Omental fat pad (tissue), 4 donors: ENCODE measurements at places on chromosomes 6 and 20. TPM values are rescaled to one million over a fixed set of nuclear protein-coding genes. Genes with fewer than 3 reads are reported as not detected.

DNA sequence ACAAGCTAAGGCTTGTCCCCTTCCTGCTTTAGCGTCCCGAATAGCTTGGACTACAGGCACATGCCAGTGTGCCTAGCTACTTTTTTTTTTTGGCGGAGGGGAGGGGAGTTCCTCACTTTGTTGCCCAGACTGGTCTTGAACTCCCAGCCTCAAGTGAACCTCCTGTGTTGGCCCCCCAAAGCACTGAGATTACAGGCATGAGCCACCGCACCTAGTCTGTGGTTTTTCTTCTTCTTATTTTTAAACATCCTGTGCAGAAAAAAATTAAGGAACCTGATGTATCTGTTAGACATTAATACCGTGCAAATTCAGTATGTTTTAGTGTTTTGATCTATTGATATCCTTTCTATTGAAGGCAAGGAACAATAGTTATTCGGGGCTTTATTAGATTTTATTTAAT lies 25.7 kb downstream of the HIVEP1 start:
- no peak for DNase-seq

GRCh38 chr20:63955827-63956663 lies at the start of gene UCKL1:
Gene UCKL1, minus strand, starts transcription at chr20:63956416. Its CDS starts 44 bp downstream, at chr20:63956372.
- DNase-seq: peak; percentile 76

DNA sequence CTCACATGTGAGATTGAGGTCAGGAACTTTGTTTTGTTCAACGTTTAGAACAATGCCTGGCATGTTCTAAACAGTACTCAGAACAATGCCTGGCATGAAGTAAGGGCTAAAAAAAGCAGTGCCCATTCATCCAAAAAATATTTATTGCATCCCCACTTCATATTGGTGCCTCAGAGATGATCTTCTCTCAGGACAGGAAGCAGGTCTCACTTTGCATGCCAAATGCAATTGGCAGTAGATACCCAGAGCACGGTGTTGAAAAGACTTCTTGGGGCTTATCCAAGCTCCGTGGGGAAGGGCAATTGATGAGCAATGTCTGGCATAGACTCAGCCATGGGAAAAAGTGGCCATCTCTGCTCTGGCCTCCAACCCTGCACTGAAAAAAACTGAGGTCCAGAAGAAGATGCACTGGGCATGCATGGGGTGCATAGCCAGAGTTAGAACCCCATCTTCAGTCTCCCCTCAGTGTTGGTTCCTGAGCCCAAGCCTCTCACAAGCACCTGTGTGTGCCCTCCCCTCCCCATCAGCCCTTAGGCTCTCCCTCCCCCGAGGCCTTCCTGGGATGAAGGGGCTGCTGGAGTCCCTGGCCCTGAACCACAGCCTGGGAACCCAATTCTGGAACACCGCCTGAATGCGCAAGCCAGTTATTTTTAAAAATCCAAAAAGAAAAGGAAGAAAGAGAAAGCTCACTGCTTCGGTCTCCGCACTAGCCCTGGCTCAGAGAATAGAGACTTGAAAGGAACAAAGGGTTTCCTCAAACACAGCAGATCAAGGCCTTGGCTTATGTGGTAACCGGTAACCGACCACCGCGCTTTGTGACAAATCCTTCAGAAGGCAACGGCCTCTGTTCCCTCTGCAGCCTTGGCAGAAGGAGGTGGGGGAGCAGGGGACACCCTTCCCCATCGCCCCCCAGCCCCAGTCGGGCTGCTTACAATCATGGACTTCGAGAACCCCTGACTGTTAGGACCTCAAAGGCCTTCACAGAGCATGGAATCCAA lies 78.5 kb upstream of the SIRPA start:
- no peak for DNase-seq

Gene MPIG6B
- 0.84 TPM for total RNA-seq

DNA sequence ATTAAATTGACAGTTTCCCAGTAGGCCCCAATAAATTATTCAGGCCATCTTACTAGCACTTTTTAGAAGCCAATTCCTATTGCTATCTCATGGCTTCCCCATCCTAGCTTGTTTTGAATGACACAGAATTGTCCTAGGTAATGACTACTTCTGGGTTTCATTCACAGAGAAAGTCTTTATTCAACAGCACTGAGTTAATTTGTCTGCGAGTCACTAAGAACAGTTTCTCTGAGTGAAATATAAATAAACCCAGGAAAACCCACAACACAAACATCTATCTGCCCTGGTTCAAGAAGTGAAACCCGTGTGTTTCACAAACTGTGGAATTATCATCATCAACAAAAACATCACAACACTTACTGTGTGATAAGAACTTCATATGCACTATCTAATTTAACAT lies 1366.8 kb downstream of the EPHA7 start:
- DNase-seq: no peak

DNA sequence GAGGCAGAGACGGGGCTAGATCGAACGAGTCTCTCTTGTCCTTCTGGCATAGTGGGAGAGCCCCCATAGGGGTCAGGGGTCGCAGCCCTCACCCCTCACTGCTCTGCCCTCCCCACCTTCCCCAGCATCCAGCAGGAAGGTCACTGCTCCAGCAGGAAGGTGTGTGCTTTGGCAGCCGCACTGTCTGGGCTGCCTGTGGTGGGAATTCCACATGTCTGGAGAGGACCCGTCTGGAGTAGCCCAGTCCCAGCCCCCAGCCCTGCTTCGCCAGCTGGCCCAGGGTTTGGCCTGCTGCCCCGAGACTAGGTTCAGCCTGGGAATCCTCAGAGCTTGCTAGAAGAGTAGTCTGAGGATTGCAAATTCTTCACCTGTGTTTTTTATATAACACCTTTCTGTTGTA lies 2.5 kb upstream of the R3HDML start:
- no peak for DNase-seq

GRCh38 chr20:9441948-9442347 lies 72.4 kb upstream of the LAMP5 start:
- no peak for DNase-seq

DNA sequence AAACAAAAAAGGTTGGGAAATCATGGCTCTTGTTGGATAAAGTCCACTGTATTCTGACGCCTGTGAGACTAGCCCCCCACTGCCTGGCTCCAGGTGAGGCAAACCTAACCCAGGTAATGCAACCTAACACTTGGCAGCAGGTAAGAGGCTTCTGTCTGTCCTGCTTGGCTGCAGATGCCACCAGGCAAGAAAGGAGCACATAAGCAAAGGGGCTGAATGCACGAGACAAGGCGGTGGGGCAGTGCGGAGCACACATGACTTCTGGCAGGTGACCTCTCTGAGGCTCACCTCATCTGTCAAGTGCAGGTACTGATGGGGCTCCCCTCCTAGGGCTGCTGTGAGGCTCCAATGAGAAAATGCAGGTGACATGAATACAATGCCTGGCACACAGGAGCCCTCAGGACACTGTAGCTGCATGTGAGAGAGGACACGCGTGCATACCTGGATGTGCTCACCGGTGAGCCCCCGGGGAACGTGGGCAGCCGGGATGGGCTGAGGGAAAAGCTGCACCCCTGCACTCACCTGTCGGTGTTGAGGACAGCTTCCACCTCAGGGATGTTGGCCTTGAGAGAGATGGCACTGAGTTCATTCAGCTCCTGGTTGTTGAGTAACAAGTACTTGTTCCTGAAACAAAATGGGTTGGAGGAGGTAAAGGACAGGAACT lies 54.1 kb downstream of the MYH7B start:
- DNase-seq: no peak

DNA sequence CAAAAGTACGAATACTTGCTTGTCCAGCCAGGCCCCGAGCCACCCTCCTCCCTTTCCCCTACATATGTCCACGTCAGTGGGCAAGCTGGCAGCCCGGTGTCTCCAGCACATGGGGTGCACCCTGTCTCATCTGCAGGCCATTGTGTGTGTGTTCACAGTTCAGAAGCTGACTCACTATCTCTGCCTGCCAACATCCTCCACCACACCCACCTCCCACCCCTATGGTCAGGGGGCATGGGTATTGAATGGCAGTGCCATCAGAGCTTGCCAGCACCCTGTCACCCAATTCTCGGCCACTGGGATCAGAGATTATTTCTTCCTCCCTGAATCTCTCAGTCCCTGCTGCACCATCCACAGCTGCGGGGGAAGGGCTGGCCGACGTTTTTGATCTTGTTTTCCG lies 195.7 kb downstream of the FARS2 start:
- no peak for DNase-seq

DNA sequence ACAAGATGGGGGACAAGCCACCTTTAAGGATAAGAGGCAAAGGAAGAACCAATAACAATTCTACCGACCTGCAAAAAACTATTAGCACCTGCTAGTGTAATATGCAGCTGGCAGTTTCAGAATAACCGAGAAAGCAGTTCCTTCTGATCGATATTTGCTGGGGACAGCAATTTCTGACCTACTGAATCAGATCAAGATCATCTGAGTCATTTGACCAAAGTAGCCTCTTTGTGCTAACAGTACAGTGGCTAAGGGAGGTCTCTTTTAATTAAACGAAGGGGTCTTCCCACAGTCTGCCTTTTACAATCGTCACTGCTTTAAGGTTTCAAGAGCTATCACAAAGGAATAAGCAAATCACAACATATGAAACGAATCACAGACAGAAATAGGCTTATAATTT lies 318.9 kb downstream of the BTBD9 start:
- no peak for DNase-seq

Gene UBE3D
- total RNA-seq: 6.9 TPM

DNA sequence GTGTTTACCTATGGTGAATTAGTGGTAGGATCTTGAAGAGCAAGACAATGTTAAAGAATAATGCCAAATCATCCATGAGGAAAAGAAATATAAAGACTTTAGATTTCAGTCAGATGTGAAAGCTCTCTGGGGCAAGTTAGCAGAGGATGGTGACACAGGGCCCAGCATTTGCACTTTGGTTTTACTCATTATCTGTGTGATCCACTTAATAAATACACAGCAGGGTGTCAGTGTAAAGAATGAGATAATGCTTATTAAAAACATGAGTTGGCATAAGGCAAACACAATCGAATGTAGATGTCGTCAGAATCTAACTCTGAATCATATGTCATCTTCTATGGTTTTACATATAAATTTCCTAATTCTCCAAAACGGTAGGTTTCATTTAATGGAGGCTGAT lies 130.4 kb upstream of the PREP start:
- DNase-seq: no peak

DNA sequence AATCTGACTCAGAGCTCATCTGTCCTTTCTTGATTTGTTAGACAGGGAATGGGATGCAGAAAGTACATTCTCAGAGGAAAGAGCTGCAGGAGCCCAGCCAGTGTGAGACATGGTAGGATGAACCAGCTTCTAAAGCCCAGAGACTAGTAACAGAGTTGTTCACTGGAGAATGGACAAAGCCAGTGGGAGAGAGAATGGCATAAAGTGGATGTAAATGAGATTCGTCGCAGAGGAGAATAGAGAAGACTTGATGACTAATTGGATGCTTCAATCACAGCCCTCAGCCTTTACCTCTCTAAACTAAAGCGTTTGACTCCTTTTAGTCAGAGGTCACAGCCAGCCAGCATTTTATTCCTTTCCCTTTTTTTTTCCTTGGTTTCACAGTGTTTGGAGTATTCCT lies 25.5 kb upstream of the L3MBTL3 start:
- DNase-seq: no peak

Gene ATXN1
- 26.4 TPM for total RNA-seq

Gene GJA1
- 260 TPM for total RNA-seq

GRCh38 chr20:38536310-38536709 lies 44.7 kb upstream of the ADIG start:
- DNase-seq: no peak

- DNase-seq: no peak
Observed at GRCh38 chr6:18087396-18088165, 34.9 kb downstream of the NHLRC1 start.
